ENCODE measurements at places on chromosomes 5 and 9.

GRCh38 chr5:146962801-146963355 lies 84.3 kb upstream of the PPP2R2B start:
- DNase-seq = no peak

DNA sequence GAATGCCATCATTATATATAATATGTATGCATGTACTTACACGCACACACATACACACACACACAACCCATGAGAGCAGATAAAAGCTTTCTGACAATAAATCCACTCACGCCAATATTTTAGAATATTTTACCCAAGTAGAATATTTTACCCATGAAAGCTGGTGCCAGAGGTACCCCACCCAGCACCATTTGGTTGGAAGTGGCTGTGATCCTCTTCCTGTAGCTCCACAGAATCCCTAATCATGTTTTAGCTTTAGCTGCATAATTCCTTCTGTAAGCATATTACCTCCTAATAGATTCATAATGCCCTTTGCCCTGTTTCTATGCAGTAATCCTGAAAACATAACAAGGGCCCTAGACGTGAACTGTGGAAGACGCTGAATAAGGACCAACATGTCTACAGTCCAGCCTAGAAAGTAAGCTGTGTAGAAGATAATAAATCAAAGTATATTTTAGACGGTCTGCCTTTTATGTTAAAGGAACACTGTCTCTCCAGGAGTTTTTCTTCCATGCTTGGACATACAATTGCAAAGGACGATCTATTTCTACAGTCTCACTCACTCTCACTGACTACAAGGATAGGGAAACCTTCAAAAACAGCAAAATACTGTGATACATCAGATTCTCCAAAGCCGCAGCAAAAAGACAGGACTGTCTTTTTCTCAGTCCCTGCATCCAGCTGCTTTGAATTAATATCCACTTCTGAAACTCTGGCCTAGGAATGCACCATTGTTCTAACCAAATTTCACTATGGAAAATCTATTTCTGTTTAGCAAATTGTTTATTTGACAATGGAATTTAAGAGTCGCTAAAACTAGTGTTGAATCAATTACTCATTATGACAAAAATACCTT lies 98.2 kb downstream of the USP20 start:
- no peak for DNase-seq

DNA sequence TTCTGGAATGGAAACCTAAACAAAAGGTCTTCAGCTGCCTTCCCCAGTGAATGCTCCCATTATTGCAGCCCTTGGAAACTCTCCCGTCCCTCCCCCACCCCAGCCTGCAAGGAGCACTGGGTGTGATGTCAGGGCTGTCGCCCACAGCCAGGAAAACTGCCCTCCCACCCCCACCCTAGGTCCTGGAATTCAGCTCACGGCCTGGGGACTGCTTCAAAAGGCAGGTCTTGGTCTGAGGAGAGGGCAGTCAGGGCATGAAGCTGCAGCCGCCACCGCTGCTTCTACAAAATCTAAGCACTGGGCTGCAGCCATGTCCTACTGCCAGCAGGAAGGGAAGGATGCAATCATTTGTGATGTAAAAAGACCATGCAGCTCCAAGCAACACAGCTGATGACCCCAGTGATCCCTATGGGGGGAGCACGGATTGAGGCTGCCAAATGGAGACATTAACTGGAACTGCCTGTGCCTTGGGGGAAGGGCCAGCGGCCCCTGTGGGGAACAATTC lies 11.4 kb downstream of the GRHPR start:
- no peak for DNase-seq

GRCh38 chr5:42908086-42908485 lies 96.4 kb upstream of the SELENOP start:
- DNase-seq = no peak

DNA sequence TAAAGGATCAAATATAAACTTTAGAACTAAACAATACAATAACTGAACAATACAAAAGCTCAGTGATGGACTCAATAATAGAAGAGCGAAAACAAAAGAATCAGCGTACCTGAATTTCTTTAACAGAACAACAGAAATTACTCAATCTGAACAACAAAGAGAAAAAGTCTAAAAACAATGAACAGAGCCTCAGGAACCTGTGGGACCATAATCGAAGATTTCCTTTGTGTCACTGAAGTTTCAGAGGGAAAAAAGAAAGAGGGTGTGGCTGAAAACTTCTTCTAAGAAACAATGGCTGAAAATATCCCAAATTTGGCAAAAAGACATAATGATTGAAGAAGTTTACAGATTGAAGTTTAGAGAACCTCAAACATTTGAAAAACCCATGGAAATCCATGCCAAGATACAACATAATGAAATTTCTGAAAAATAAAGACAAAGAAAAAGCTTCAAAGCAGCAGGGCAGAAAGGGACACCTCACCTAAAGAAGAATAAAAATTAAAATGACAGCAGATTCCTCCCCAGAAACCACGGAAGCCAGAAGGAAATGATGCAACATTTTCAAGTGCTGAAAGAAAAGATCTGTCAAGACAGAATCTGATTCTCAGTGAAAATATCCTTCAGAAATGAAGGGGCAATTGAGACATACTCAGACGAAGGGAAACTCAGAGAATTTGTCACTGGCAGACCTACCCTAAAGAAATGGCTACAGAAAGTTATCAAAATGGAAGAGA lies 288.8 kb downstream of the ARL15 start:
- no peak for DNase-seq

DNA sequence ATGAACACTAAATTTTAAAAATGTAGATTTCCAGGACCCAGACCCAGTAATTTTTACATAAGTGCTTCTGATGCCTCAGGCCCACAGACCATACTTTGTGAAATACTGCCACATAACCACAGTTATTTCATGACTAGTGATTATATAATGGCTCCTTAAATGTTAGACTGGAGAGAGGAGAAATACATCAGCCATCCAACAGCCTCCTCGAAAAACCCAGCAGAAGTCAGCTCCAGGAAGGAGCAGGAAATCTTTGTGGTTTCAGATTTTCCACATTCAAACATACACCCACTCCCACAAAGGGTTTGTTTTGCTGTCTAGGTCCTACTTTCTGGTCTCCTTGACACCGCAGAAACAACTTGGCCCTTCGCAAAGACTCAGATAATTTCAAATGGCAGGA lies 455.2 kb downstream of the DTWD2 start:
- DNase-seq = no peak

DNA sequence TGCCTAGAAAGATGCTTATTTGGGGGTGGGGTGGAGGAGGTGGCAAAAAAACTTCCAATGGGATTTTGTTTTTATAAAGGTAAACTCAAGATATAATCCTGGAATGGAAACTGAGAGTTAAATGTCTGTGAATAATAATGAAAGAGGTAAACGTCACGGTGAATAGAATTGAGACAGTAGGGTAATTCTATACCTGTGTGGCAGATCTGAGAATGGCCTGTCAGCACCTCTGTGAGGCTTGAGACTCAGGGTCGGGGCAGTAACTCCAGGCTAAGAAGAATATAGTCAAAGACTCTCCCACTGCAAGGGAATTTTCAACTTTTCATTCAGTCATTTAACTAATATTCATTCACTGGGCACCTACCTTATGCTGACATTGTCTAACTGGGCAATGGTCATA lies 581.2 kb upstream of the ZNF608 start:
- no peak for DNase-seq

DNA sequence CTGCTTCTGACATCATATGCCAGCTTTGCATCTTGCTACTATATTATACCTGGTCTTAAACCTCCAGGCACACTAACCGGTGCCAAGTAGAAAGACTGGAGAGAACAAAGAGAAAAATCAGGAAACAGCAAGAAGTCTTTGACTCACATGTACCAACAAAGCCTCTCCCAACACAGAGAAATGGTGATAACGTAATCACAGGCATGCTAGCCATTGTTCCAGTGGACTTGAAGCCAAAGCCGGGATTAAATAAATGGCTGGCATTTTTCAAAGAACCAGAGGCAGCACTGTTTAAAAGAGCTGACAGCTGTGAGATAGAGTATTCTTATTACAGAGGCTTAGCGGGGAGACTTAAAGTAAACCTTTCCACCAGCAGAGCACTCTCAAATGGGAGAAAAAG lies 148.4 kb upstream of the NFIL3 start:
- no peak for DNase-seq

DNA sequence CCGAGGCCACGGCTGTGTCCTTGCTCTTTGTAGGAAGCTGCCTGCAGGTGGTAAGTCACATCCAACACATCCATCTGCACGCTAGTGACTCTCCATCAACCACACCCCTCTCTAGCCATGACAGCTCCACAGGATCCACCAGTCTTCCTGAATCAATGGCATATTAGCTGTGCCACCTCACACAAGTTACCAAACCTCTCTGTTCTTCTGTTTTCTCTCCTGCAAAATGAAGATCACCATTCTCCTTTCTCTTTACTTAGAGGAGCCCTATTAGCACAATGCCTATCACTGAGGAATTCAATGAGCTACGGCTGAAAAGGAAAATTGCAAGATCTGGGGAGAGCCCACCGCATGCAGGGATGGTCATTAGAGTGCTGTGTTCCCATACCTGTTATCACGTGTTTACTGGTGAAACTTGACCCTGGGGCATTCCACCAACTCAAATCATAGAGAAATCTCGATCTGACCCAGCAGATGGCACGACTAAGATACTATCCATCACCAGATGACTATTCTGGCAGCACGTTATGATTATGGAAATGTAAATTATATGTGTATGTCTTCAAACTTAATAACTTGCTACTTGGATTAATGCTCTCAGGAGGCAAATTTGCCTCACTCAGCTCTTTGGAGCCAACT lies 20.9 kb downstream of the WHRN start:
- no peak for DNase-seq

DNA sequence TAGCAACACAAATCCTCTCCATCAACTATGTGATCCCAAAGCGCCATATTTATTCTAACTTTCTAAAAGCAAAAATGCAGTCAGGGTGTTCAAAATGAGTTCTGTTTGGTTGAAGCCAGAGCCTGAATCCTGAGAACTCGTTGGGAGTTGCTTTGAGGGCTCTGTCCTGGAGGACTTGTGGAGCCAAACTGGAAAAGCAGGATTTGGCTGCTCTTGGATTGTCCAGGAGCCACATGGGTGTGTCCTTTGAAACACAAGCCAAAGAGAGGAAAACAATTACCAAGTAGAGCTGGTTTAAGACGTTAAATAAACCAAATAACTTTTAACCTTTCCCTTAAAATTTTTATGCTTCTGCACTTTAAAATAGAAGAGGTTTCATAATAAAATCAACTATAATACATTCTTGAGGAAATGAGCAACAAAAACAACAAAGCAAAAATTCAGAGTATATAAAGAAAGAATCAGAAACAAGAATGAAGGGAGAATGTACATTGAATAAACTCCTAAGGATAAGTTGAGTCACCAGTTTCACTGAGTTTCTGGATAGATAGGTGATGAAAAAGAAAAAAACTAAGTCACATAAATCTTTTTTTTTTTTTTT lies 13.5 kb downstream of the C5orf46 start:
- no peak for DNase-seq

GRCh38 chr5:32170303-32171151 lies 3.6 kb downstream of the GOLPH3 start:
- DNase-seq = no peak

GRCh38 chr9:135902655-135903357 lies 4.5 kb downstream of the CAMSAP1 start:
- DNase-seq = no peak

DNA sequence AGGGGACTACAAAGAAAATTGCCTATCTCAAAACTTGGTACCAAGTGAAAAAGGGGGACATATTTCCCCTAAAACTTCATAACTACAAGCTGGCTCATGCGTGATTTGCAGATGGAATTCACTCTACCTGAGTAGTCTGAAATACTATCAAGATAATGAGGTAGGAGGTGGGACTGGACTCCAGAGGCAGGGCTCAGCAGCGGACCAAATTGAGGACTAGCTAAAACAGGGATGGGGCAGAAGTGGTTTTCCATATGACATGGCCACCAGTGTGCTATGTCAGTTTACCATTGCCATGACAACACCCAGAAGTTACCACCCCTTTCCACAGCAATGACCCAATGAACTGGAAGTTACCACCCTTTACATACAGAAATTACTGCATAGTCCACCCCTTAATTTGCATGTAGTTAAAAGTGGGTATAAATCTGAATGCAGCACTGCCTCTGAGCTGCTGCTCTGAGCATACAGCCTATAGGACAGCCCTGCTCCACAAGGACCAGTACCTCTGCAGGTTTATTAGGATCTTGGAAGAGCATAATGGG lies 30.4 kb upstream of the TESK1 start:
- DNase-seq = no peak

DNA sequence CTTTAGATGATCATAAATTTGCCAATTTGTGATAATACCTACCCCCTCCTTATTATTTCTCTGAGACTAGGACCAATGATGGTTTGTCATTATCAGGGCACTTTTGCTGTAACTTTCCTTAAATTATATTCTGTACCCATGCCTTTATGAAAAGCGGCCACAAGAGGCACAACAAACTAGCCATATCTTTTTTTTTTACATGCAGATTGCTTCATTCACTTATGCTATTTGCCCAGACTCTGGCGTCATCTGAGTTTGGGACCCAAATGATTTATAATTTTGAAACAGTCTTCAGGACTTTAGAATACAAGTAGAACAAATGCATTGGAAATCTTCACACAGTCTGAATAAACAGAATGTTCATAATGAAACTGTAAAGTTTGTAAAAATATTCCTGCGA lies 408.1 kb downstream of the MAT2B start:
- DNase-seq = no peak

DNA sequence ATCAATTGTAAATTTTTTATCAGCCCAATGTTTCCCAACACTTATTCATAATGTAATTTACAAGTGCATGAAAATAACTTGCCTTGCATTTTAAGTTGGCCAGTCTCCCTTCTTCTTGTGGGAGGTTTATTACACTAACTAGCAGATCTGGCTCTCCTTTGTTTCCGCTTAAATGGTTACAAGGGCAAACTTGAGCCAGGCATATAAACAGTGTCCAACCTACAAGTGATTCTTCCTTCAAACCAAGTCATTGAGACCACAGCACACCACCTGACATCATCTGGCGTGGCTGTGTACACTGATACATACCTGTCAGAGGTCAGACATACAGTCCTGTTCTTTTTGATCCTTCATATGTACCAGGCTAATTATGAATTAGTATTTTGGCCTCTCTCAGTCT lies 80.1 kb downstream of the ALDH1A1 start:
- no peak for DNase-seq

GRCh38 chr5:123748239-123748638 lies 236.3 kb downstream of the CSNK1G3 start:
- no peak for DNase-seq

GRCh38 chr9:76510041-76510440 lies 51.1 kb downstream of the GCNT1 start:
- no peak for DNase-seq
